ENCODE measurements at places on chromosomes 13 and 19.
A peak's percentile ranks its signal among the peaks of the same experiment; 100 is the strongest.

- no peak for DNase-seq
Measured at GRCh38 chr13:78476910-78477309, 126.4 kb downstream of the POU4F1 start.

- peak; percentile 14 for DNase-seq
Measured at GRCh38 chr19:10112895-10113591, 1.6 kb downstream of the P2RY11 start.

DNA sequence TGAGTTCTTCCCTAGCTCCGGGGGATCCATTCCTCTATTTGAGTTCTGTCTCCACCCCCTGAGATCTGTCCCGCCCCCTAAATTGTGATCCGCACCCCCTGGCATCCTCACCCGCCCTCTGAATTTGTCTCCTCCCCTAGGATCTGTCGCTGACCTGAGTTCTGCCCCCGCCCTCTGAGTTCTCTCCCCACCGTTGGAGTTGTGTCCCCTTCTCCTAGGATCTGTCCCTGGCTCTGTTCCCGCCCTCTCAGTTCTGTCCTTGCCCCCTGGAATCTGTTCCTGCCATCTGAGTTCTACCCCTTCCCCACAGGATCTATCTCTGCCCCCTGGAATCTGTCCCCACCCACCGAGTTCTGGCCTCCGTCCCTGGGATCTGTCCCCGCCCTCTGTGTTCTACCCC, 1.0 kb upstream of the SLC17A7 start:
- no peak for DNase-seq

- no peak for DNase-seq
Measured at GRCh38 chr13:46903748-46904147, 6.9 kb upstream of the HTR2A start.

- no peak for DNase-seq
Measured at GRCh38 chr13:54884682-54885081, 1856.1 kb downstream of the OLFM4 start.

DNA sequence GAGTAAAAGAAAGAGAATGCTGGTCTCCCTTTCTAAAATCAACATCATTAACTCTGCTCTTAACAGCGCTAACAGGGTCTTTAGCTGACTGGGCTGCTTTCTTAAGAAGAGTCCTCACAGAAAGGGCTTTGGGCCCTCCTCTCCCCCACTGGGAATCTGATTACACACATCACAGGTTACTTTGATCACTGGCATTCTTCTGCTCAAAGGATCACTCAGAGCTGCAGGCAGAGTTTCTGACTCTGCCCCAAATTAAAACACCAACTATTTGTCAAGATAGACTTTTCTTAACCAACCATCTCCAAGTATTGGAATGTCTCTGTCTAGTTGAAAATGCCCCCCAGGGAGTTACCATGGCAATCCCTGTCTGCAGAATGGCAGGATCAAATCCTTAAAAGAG, 31.1 kb upstream of the SIAH3 start:
- no peak for DNase-seq

DNA sequence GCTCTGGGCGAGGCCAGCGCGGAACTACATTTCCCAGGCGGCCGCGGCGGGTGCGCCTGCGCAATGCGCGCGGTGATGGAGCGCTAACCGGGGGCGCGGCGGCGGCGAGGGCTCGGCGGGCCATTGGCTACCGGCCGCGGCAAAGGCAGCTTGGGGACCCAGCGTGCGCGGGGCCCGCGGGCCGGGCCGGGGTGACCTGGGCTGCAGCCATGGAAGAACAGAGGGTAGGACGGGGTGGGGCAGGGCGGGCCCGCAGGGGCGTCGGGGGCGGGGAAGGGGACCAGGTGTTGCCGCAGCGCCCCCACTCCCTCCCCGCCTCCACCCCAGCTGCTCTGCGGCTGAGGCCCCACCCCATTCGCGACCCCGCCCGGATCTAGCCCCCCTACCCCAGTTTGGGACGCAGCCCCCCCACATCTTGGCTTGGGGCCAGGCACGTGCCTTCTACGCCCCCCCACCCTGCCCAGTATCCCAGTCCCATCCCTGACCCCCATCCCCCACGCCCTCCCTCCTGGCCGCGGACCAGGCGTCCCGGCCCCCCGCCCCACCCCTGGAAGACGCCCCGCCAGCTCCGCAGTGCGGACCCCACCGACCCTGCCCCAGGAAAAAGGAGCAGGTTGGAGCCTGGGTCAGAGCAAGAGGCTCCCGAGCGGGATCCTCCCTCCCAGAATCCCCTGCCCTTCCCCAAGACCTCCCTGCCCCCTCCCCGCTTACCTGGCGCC, at the start of gene FSD1:
FSD1 (plus strand) TSS at position 61 of the 719 bp plus-strand sequence; CDS start at position 210, 149 bp downstream.
- peak; percentile 47 for DNase-seq

GRCh38 chr13:32499538-32500210, 38.9 kb downstream of the N4BP2L2 start:
- DNase-seq = no peak

- no peak for DNase-seq
Measured at GRCh38 chr19:32457571-32458158, 52.1 kb downstream of the DPY19L3 start.

- DNase-seq = peak; percentile 27
Measured at GRCh38 chr19:42149447-42150202, 17.4 kb upstream of the POU2F2 start.

GRCh38 chr13:67421475-67421874, 191.3 kb upstream of the PCDH9 start:
- DNase-seq = no peak

DNA sequence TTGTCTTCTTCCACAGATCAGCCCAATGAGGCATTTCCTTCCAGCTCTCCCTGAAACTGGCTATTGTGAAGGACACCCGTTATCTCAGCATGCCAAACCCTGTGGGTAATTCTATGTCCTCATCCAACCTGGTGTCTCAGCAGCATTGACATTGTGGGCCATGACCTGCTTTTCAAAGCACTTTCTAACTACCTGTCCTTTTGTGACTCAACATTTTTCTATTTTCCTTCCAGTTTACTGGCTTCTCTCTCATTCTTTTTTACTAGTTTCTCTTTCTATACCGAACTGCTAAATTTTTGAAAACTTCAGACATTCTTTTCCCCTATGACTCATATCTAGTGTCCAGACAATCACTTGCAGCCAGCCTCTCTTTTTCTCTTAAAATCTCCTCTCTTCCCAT, 136.4 kb upstream of the HTR2A start:
- no peak for DNase-seq

Data from NCI-H1092 treated with DMSO at 0.1 percent for 48 hours (cell line).